ENCODE measurements at places on chromosomes 5 and 9.

DNA sequence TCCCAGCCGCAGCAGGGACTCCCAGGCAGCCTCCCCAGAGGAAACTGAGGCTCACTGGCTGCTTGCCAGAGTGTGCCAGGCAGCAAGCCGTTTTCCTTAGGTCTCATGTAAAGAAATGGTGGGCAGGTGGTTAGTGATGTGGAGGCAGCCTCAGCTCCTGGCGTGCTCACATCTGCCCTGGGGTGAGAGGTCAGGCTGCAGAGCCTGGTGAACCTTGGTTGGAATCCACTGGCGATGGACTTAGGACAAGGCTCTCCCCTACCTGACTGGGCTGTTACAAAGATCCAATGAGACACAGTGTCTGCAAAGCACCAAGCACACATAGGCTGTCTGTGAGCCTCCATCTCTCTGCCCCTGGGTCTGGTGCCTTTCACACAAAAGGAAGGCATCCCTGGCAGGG, 30.9 kb downstream of the LHX6 start:
- peak; percentile 68 for DNase-seq

DNA sequence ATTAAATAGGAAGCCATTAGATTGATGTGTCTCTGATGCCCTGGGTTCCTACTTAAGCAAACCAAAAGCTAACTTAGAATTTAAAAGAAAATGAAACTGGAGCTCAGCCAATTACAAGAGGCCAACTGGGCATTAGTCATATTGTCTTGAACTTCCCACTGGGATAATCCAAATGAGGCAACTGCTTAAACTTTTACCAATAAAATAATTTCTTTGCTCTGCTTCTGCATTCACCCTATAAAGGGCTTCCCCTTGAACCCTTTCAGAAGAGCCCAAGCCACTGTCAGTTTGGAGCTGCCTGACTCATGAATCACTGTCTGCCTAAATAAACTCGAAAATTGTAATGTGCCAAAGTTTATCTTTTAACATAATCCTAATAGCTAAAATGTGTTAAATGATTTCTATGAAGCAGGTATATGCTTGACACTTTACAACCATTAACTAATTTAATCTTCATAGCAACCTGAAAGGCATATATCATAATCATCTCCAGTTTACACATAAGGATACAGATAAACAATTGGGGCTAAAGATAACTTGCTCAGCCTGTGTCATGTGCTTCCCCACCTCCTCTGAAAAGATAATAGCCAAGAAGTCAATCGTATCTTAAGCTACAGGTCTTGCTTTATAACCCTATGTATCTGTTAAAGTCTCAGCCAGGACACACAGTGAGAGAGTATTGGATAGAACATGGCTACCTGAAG, 11.5 kb downstream of the GPR150 start:
- no peak for DNase-seq

- DNase-seq, result no peak
These were observed 20.8 kb downstream of the UGT3A2 start for GRCh38 chr5:36045895-36046294.

- DNase-seq, result no peak
These were observed 27.2 kb downstream of the SLC25A48 start for GRCh38 chr5:135861641-135862040.

- no peak for DNase-seq
These were observed 37.6 kb downstream of the ANKRD31 start for GRCh38 chr5:75199071-75199470.

- DNase-seq, result peak; percentile 74
These were observed 7.7 kb downstream of the RASGEF1C start for GRCh38 chr5:180201051-180201987.

GRCh38 chr5:80797428-80798024, 142.7 kb upstream of the DHFR start:
- no peak for DNase-seq

- DNase-seq, result no peak
These were observed 37.3 kb downstream of the STK10 start for GRCh38 chr5:172150514-172151425.

DNA sequence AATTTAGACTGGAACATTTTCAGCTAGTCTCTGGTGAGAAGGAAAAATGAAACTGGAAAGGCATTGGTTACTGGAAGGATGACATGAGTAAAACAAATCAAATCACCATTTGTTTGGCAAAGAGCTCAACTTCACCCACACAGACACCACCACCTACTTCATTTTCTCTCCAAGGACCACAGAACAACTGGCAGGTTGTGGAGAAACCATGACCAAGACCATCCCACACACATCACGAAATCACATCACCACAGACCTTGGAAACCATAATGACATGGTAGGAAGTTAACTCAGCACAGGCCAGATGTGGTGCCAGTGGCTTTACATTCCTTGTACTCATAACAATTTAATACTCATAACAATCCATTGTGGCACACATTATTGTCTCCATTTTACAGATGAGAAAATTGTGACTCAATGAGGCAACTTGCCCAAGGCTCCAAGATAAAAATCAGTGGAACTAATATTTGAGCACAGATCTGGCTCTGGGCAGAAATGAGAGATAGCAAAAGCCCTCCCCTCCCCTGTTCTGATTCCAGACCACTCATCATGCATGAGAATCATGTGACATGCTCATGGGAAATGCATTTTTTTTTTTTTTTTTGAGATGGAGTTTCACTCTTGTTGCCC, 7.5 kb downstream of the OR1K1 start:
- no peak for DNase-seq

DNA sequence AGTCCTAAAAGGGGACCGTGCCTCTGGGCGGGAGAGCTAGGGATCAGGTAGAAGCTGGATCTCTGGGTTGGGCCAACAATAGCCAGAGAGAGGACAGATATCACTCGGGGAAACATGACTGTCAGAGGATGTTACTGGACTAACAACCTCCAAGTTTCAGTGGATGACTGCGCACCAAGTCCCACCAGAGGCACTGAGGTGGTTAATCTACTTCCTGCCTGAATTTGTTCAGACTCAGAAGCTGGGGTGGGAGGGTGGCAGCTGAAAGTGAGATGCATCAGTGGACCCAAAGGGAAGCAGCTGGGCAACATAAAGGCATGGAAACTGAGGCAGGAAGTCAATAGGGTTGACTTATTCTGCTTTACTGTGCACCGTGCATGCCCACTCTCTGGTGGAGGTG, 130.1 kb upstream of the SLC44A1 start:
- no peak for DNase-seq

- peak; percentile 37 for DNase-seq
These were observed 30.8 kb downstream of the LCP2 start for GRCh38 chr5:170266570-170267381.

GRCh38 chr5:173920866-173921555, 32.9 kb downstream of the CPEB4 start:
- no peak for DNase-seq

DNA sequence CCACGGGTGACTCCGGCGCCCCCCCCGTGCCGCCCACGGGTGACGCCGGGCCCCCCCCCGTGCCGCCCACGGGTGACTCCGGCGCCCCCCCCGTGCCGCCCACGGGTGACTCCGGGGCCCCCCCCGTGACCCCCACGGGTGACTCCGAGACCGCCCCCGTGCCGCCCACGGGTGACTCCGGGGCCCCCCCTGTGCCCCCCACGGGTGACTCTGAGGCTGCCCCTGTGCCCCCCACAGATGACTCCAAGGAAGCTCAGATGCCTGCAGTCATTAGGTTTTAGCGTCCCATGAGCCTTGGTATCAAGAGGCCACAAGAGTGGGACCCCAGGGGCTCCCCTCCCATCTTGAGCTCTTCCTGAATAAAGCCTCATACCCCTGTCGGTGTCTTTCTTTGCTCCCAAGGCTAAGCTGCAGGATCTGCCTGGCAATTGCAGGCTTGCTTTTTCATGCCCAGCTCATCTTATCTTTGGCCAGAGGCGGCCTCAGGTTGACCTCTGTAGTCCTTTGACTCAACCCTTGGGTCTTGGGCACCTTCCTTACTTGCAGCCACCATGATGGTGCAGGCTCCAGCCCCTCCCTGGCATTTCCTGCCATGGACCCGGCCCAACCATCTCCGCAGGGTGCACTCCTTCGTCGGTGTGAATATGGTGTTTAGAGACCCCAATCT, 9.8 kb downstream of the CEL start:
- no peak for DNase-seq

- no peak for DNase-seq
These were observed 609.5 kb upstream of the NUDT12 start for GRCh38 chr5:104171958-104172690.

DNA sequence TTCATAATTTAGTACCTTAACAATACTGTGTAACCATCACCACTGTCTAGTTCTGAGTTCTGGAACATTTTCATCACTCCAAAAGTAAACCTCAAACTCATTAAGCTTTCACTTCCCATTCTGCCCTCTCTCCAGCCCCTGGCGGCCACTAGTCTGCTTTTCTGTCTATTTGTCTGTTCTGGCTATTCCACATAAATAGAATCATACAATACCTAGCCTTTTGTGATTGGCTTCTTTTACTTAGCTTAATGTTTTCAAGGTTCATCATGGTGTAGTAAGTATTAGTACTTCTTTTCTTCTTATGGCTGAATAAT, 138.7 kb downstream of the RAPGEF6 start:
- peak; percentile 61 for DNase-seq

GRCh38 chr9:27719711-27720110, 146.4 kb upstream of the C9orf72 start:
- no peak for DNase-seq

GRCh38 chr9:93437996-93438395, 13.5 kb upstream of the FAM120A start:
- peak; percentile 15 for DNase-seq

DNA sequence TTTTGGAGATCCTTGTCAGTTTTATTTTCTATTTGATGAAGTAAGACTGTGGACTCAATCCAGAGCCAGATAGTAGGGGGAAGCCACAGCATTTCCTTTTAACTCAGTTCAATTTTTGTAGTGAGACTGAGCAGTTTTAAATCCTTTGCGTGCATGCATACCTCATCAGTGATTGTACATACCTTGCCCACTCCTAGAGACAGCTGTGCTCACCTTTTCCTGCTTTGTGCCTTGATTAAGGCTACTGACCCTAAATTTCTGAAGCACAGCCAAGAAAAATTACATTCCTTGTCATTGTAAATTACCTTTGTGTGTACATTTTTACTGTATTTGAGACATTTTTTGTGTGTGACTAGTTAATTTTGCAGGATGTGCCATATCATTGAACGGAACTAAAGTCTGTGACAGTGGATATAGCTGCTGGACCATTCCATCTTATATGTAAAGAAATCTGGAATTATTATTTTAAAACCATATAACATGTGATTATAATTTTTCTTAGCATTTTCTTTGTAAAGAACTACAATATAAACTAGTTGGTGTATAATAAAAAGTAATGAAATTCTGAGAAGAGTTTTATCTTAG, 17.8 kb downstream of the DIMT1 start:
- no peak for DNase-seq

GRCh38 chr5:68458416-68459021, 243.0 kb downstream of the PIK3R1 start:
- no peak for DNase-seq

DNA sequence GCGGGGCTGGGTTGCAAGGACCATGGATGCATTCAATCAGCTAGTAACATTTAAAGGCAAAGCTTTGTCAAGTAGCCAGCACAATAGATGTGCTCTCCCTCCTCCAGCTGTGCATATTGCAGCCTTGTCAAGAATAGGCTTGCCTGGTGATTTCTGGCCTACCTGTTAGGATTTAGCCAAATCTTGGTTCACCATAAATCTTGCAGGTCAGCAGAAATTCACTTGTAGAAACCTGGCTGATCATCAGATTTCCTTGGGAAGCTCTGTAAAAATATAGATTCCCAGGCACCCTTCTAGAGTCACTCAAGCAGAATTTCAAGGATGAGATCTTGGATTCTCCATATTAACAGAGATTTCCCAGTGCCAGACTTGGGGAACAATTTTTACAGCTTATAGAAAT, 152.2 kb upstream of the SLC12A2 start:
- DNase-seq, result no peak

- DNase-seq, result no peak
These were observed 93.3 kb downstream of the LIFR start for GRCh38 chr5:38462976-38463633.

GRCh38 chr9:21616082-21616778, 134.1 kb upstream of the IFNE start:
- no peak for DNase-seq

GRCh38 chr5:62498961-62499360, 79.7 kb upstream of the LRRC70 start:
- no peak for DNase-seq

DNA sequence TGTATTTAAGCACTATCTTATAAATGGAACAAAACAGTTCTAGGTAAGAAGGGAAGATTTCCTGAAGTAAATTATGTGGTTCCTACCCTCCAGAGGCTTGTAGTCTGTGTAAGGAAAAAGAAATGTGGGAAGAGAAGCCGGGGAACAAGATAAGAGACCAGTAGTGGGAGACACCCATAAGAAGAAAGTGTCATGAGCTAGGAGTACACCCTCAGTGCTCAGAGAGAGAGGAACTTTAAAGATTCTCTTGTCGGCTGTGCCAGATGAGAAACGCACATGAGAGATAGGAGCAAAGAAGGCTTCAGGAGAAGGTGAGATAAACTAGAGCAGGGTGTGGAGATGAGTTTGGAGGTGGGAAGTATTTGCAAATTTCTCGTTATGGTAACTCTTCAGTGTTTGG, 18.1 kb downstream of the SLC36A1 start:
- DNase-seq, result no peak

GRCh38 chr5:172440486-172440885, 13.8 kb downstream of the SH3PXD2B start:
- no peak for DNase-seq

DNA sequence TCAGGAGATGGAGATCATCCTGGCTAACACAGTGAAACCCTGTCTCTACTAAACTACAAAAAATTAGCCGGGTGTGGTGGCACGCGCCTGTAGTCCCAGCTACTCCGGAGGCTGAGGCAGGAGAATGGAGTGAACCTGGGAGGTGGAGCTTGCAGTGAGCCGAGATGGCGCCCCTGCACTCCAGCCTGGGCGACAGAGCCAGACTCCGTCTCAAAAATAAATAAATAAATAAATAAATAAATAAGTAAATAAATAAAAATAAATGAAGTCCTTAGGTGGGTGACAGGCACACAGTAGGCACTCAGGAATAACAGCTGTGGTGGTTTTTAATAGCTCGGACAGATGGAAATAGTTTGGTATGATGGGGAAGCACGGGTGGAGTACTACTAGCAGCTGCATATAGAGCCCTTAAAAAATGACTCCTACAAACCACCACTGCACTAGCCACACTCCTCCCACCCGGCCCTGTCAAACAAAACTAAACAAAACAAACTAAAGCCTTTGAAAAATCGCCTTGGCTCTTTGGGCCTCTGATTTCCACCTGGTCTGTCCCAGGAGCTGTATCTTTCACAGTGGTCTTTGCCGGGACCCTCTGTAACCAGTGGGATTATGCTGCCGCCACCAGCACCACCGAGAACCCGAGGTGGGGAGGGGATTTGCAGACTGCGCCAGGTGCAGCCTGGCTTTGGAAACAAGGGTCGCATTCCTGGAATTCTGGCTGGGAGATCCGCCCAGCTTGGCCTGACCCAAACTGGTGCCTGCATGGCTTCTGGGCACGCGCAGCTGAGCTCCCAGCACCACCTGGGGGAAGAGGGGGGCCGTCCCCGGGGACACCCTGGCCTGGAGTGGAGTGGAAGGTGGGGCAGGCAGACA, 5.1 kb upstream of the WDR5 start:
- DNase-seq, result peak; percentile 64

Measured in NCI-H69 (cell line).